ENCODE measurements at places on chromosomes 16 and 17.

GRCh38 chr17:71477356-71477755 is 643.5 kb upstream of the SOX9 start:
- DNase-seq, result no peak

DNA sequence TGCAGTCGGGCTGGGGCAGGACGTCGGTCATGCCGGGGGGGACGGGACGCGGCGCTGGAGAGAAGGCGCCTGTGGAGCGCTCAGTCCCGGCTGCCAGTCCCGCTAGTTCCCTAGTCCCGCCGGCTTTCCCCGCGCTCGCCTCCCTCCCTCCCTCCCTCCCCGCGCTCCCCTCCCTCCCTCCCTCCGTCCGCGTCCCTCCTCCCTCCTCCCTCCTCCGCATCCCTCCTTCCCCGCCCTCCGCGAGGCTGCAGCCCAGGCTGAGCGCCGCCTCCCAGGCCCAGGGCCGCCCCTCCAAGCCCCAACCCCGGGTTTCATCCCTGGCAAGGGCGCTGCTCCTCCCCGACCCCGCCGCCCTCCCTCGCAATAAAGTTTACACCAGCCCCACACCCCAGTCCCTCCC is 34.8 kb downstream of the TIMM22 start:
- no peak for DNase-seq

GRCh38 chr17:1446201-1446600 is 9.8 kb downstream of the CRK start:
- DNase-seq, result no peak

DNA sequence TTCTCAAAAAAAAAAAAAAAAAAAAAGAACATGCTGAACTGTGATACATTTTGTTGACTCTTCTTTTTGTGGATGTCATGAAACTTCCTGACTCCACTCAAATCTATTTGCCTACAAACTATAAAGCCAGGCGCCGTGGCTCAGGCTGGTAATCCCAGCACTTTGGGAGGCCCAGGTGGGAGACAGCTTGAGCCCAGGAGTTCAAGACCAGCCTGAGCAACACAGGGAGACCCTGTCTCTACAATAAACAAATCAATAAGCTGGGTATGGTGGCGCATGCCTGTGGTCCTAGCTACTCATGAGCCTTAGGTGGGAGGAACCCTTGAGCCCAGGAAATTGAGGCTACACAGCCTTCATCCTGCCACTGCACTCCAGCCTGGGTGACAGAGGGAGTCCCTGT is 1.5 kb upstream of the NT5C start:
- DNase-seq, result no peak

DNA sequence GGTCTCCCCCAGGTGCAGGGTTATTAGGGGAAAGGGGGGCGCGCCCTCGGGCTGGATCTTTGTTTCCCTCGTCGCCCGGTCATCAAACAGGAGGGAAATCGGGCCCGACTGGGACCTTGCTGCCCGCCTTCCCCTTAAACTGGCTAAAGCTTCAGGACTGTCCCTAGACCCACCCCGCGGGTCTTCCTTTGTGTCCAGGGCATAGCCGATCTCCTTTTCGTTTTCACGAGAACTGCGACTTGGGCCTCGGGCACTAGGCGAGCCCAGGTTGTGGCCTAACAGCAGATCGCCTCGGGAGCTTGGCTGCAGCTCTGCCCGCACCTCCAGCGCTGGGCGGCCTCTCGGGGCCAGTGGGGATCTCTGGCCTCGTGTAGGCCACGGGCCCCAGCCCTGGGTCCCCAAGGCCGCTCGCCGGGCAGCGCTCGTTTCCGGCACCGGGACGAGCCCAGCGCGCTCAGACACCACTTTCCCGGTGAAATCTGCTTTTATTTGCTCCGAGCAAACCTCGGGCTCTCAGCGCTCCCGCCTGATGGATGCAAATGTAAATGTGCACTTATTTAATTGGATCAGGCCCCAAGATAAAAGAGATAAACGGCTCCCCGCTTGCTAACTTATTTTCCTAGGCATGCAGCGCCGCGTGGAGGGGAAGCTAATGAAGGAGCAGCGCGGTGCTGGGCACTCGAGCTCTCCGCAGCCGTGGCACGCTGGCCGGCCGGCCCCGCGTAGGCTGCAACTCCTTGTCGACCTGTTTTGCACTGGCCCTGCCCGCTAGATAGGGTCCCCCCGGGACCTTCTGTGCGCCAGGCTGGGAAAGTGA is 7.8 kb downstream of the IRX5 start:
- DNase-seq, result peak; percentile 33

GRCh38 chr16:65739518-65739917 is 617.7 kb upstream of the CDH11 start:
- no peak for DNase-seq

GRCh38 chr17:15951368-15952047 is 6.6 kb downstream of the ADORA2B start:
- no peak for DNase-seq

- DNase-seq, result no peak
These were observed 401.6 kb downstream of the NPIPA7 start for GRCh38 chr16:16780588-16780987.

GRCh38 chr16:68553186-68553585 is 14.1 kb downstream of the ZFP90 start:
- no peak for DNase-seq

DNA sequence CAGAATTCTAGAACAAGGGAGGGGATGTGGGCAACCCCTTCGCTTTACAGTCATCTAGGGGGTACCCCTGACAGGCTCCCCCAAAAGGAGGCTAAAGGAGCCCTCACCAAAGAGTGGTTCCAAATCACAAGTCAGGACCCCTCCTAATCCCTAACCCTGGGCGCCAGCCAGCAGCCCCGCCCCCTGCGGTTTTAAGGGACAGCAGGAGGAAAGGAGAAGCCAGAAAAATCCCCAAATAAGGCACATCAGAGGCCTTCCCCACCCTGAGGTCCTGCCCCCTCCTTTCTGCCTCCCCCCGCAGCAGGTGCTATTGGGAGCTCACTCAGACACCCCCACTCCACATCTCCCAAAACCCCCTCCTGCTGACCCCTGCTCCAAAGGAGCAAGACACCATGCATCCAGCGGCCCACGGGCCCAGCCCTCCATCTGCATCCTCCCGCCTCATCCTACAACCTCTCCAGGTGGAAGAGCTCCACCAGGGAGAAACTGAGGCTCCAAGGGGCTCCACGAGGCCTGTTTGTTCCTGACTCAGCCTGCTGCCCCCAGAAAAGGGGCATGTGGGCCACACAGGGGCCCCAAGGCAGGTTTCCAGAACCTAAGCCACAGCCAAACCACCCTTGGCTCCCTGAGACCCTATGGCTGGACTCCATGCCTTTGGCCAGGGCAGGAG is 93.5 kb downstream of the GOSR1 start:
- no peak for DNase-seq

DNA sequence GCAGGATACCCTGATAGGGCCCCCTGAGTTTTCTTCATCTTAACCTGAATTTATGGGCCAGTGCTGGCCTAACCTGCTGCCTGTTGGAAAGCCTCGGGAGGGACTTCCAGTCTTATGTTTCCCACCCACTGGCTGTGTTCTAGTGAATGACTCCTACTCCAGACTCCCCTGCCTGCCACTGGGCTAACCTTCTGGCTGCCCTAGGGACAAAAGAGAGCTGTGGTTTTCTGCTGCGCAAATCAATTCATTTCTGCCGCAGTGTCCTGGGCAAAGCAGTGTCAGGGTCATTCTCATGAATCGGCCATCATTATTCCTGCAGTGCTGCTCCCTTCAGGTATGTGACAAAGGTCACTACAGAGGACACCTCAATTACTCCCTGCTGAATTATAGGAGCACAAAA is 386.2 kb downstream of the UTP18 start:
- DNase-seq, result no peak

GRCh38 chr16:13795131-13795530 is 124.8 kb upstream of the ERCC4 start:
- no peak for DNase-seq

GRCh38 chr17:68954146-68954896 is 871 bp downstream of the ABCA8 start:
- DNase-seq, result no peak

DNA sequence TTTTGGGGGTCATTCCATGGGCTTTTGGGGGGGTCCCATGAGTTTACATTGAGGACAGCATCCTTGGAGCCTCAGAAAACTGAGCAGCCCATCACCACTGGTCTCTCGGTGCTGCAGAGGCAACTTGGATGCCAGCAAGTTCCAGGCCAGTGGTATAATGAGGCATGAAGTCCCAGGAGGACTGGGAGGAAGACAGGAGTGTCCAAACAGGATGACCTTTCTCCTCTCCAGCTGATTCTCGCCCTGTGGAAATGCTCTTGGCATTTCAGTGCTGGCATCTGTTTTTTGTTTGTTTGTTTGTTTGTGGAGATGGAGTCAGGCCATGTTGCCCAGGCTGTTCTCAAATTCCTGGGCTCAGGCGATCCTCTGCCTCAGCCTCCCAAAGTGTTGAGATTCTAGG is 347.6 kb downstream of the SNX29 start:
- no peak for DNase-seq

DNA sequence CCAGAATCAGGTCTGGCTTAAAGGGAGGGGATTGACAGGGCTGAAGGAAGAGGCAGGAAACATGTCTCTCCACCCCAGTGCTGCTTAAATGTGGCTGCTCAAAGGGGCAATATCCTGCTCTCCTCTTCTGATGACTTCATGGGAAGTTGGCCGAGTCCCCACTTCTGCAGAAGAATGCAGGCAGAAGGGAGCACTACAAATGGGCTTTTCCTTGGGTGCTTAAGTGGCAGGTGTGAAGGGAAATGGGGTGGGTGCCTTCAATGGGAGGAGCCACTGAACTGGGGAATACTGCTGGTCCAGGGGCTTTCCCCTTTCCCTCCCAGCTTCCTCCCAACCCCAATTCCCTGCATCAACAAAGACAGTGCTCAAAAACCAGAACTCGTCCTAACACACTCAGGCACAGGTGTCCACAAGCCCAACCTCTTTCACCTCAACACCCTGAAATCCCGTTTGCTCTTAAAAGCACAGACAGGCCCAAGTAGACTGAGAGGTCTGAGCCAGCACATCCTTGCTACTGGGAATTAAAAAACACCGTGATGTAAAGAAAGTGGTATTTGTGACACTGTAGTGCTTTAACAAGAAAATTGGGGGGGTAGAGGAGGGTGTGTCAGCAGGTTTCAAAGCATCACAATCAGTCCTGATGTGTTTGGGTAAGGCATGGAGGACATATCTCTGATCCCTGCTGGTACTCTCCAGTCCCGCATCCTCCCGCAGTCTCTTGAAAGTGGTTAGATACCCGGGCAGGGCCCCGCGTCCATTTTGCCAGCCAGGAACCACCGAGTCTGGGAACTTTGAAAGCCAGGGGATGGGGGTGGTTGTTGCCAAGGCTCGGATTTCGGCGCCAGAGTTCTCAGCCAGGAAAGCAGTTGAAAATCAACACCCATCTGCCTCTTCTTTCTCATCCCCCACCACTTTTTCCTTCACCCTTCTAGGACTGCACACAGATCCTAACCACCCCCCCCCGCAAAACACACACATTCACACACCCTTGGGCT is 1.6 kb downstream of the CA10 start:
- no peak for DNase-seq

DNA sequence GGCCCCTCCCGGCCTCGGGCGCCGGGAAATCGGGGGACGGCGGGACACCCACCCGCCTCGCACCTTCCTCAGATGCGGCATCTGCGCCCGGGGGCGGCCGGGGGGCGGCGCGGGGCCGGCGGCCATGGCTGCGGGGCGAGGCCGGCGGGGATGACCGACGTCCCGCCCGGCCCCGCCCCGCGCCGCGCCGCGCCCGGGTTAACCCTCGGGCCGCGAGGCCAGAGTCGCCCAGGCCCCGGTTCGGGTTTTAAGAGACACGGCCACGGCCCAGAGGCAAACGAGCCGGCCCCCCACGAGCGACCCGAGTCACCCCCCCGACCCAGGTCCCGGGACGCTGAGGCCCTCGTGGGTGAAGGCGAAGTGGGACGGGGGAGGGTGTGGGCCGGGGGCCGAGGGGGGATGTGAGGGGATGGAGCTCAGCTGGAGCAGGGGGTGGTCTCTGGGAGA is at the start of gene RGS11:
RGS11 (minus strand) TSS at position 159 of the 447 bp plus-strand sequence; CDS start at position 126, 33 bp downstream.
- no peak for DNase-seq

- DNase-seq, result no peak
These were observed 141.1 kb downstream of the GSG1L start for GRCh38 chr16:27922433-27922832.

GRCh38 chr16:68707340-68708152 is 29.5 kb upstream of the CDH1 start:
- no peak for DNase-seq

GRCh38 chr17:75069783-75070182 is 18.0 kb upstream of the SLC16A5 start:
- no peak for DNase-seq

DNA sequence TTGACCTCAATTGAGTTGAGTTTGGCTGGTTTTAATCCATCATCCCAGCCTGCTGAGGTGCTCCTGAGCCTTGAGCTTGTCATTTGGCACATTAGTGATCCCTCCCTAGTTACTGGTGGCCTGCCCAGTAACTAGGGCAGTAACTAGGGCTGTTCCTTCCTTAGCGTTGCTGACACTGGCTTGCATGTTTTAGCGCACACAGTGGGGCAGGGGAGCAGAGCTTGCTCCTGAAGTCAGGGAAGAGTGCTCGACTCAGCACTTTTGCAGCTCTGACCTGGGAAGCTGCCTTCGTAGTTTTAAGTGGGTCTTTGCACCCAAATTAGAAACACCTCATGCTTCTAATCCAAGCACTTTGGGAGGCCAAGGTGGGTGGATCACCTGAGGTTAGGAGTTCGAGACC is 15.7 kb downstream of the CCDC42 start:
- DNase-seq, result no peak

DNA sequence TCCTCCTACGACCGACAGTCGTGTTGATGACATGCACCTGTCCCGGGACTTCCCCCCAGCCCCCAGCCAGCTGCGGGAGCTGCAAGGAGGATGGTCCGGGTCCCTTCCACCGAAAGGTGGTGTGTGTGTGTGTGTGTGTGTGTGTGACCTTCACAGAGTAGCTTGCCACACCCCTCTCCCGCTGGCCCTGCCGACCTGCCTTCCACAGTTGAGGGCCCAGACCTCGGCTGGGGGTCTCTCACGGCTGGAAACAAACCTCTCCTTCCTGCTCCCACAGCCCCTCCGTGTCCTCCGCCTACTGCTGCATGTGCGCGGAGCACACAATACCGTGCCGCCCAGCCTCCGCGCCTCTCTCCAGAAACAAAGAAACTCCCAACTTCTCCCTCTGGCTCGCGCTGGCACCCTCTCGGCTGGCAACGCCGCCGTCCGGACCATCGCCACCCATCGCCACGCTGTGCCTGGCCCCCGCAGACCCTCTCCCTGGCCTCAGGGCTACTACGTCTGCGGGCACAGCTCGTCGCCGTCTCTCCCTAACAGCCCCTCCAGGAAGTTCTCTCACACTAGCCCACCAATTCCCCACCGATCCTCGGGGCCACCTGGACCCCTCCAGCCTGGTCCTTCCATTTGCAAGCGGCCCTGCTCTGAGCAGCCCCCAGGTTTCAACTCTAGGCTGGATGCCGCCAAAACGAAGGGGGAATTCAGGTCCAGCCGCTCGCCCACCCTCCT is 81.2 kb downstream of the TIMM22 start:
- no peak for DNase-seq

All from activated T-cell treated with anti-CD3 and anti-CD28 coated beads, Interleukin-2, amount 50 U/mL, for 24 hours (primary cell).